ENCODE measurements at places on chromosomes 3 and 15.
A peak's percentile ranks its signal among the peaks of the same experiment; 100 is the strongest.

DNA sequence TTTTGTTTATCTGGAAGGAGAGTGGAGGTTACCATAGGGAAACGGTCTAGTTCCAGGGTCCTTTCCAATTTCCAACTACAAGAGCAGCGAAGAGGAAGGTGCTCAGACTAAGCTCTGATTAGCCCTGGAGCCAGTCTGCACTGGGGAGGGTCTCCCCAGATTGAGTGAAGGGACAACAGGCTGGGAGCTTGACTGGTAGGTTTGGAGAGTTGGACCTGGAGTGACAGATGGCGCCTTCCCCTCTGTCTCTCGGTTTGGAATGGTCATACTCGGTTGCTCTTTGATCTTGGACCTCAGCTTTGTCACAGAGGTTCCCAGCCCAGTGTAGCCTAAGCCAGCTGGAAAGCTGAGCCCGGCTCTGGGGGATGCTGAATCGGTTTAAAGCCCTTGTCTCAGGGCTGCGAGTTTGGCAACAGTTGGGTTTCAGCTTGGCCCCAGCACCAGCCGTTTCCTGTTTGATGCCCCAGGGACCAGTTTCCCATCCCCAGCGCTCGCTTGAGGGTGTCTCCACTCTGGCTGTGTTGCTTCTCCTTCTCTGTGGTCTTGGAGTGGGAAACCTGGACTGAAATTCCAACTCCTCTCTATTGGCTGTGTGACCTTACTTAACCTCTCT is 53.1 kb upstream of the ULK4 start:
- DNase-seq: no peak

- no peak for DNase-seq
Measured at GRCh38 chr3:42224658-42225421, 41.1 kb downstream of the CCK start.

DNA sequence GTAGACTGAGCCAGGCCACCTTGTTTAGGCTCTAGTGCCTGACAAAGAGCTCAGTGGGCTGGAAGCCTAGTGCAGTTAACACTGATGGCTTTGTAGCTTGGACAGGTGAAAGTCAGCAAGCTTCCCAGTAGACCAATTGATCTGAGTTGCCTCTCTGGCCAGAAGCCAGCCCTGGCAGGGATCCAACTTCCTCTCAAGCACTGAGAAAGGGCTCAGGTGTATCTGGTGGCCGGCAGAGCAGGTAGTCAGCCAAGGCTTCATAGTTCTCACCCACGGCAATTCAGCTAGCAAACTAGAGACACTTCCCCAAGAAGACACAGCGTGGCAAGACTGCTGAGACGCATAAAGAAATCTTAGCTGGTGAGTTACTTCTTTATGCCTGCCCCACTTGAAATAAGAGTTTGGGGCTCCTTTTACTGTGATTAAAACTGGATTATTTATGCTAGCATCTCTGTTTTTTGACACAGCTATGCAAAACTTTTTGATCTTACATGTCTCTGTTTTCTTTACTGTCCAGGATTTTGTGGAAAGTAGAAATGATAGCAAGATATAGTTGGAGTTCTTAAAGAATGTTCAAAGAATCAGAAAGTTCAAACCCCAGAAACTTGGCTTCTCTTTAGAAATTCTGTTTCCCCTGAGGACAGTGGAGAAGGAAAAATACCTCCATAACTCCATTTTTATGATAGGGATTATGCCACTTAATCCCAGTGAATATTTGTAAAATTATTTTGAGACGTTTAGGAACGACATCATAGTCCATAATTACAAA is 8.4 kb upstream of the CA12 start:
- DNase-seq: no peak

DNA sequence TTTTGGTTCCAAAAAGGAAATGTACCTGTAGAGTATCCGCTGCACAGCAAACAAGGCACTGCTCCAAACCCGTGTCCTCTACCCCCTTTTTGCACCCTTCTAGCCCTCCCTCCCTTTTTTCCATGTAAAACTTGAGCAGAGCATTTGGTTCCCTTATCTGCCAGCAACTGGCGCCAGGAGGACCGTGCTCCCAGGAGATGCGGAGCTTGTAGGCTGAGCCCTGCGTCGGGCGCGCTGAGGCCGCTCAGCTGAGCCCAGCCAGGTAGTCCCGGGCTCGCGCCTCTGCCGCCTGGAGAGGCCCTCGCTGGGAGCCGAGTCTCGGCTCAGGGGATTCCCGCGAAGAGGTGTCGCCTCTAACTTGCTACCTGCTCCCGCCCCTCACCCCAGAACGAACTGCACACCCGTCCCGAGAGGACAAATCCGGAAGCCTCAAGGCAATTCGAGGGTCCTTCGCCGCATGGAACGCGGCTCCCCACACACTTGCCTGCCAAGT is 575 bp downstream of the TRPM7 start:
- DNase-seq: no peak

DNA sequence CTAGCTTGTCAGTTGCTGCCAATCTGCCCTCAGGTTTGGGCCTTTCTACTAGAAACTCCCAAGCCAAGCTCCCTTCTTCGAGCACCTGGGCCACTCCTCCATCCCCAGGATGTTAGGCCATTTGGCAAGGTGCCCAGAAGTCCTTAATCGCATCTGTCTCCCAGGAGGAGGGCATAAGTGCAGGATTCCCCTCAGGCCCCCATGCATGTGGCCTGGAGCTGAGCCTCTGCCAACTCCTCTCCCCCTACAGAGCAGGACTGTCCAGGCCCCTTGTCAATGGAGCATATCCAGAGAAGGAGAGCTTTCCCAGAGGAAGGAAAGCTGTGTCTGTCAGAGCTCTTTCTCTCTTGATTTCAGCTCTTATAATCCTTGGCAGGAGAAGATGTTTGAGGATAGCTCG is 182.6 kb upstream of the ROPN1 start:
- no peak for DNase-seq

DNA sequence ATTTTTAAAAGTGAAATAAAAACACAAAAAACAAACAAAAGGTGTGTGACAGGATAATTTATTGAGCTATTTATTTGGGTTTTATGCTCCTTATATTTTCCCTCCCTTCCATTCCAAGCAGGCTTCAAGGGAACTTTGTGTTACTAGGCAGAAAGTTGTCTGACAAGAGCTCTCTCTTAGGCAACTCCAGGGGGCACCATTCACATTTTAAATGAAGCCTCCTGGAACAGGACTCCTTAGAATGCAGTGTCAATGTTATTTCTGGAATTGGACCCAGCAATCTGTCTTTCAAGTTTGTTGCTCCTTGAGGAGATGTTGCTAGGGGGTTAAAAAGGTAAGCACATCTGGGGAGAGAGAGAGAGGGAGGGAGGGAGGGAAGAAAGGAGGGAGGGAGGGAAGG is 5.4 kb upstream of the RFX7 start:
- peak; percentile 76 for DNase-seq

- DNase-seq: no peak
Measured at GRCh38 chr15:76057332-76058000, 2.3 kb upstream of the TMEM266 start.

GRCh38 chr3:112042842-112043280 is 8.3 kb downstream of the TMPRSS7 start:
- no peak for DNase-seq

DNA sequence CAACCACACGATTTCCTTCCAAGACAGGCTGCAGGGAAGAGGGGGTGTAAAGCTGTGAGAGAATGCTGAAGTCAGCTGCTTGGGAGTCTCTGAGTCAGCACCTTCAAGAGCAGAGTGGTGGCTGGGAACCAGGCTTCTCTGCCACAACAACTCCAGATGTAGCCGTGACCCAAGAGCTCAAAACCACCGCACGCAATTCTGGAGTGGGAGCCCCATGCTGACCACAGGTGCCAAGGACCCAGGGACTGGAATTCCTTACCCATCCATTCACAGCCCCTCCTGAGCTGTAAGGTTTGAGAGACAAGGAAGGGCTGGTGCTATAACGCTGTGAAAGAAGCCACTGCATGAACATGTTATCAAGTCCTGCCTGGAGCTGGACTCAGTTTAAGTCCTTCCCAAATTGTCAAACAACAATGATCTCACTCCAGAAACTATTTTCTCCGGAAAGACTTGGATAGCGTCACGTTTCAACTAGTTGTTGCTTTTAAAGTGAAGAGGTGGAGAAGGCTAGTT is 61.4 kb downstream of the UMPS start:
- no peak for DNase-seq

DNA sequence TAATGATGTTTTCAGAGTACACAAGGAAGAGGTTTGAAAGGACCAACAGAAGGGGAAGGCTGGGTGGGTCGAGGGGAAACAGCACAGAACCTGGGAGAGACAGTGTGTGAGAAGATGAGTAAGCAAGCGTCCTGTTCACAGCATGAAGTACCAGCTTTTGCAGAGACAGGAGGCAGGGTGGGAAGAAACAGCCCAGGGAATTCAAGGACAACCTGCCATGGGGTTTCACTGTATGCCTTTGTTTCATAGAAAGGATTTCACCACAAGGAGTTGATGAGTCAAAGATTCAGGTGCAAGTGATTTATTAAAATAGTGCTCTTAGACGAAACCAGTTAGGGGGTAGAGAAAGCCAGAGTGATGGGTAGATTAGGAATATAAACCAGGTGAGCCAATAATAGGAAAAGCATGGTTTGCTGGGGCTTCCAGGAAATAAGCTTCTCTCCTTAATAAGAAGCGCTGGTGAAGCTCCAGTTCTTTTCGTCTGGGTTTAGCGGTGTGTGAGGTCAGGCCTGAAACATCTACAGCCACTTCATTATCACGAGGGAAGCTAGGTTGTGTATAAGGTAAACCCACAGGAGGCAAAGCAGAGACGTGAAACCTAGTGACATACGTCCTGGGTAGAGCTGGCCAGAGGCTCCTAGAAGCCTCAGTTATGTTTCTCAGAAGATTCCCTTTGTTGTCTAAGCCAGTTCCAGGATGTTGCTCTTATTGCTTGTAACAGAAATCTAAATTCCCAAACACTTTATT is 3.9 kb downstream of the HHLA2 start:
- no peak for DNase-seq

GRCh38 chr15:60004009-60004845 is at the start of gene FOXB1:
FOXB1 (plus strand) TSS chr15:60004311; CDS start chr15:60004964, 653 bp downstream.
- DNase-seq: no peak

DNA sequence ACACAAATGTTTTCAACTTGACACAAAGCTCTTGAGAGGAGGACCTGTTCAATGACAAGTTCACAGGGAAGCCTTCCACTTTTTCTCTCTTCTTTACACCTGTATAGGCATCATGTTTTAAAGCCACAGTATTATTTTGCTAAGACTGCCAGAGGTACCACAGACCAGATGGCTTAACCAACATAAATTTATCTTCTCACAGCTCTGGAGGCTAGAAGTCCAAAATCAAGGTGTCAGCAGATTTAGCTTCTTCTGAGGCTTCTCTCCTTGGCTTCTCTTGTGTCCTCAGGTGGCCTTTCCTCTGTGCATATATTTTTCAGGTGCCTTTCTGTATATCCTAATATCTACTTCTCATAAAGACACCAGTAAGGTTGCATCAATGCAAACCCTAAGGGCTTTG is 435.2 kb upstream of the GBE1 start:
- no peak for DNase-seq

DNA sequence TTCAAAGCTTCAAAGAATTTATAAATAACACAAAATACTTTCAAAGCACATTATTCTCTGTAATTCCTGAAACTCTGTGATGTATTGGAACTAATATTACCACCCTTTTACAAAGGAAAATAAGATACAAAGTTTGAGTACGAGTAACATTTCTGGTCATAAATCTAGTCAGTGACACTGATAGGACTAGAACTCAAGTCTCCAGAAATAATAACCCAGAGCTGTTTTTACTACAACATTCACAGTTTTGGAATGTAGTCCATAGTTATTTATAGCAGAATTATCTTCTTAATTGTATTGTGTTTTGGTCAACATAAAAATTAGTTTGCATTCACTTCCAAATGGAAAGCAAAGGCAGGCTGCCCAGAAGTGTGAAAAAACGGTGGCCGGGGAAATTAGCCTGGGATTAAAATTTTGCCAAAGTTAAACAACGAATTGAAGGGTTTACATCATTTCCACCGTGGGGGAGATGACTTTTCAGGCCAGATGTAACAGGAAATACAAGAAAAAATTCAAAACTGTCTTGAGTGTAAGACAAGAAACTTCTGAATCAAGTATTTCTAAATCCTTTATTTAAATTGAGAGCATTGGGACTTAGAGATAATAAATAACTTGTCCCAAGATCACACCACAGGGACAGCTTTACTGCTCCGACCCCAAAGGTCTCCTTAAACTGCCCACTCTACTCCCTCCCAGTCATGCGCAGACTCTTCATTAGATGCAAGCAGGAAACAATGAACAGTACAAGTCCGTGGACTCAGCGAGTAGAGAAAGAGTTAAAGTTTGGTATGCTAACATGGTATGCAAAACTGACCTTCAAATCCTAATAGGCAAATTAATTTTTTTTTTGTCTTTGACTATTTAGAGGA is 74.3 kb upstream of the VGLL4 start:
- no peak for DNase-seq

DNA sequence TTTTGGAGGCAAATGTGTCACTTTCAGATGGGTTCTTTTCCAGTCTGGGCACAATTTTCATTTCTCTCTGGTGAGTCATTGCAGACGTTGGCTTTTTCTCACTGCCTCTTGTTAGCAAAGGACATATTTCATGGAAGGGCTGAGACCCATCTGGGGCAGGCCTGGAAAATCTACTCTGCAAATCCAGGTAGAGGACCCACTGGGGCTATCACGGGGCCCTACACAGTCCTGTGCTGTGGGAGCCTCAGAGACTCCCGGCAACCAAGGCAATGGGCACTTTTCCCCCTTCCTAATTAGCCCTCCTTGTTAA is 58.0 kb downstream of the HRH1 start:
- no peak for DNase-seq
